ENCODE measurements at places on chromosomes 6 and 20.

GRCh38 chr6:31081872-31082271 is 30.5 kb downstream of the C6orf15 start:
- DNase-seq, result no peak

GRCh38 chr6:14582749-14583148 is 465.2 kb downstream of the CD83 start:
- DNase-seq, result no peak

DNA sequence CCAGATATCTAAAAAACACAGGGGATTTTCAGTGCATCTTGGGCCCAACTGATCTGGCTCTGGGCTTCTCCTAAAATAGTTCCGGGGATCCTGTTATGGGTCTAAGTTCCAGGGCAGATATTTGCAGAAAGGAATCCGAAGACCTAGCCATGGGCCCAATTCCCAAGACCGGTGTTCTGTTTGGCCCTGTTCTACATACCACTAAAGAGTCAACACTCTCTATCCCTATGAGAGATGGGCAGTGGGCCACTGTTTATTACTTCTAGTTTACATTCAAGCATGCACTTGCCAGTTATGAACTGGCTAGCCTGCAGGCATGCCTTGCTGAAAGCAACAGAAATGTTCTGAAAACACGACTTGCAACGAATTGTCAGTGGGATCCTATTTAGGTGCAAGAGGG is 87.4 kb upstream of the PLCB4 start:
- no peak for DNase-seq

DNA sequence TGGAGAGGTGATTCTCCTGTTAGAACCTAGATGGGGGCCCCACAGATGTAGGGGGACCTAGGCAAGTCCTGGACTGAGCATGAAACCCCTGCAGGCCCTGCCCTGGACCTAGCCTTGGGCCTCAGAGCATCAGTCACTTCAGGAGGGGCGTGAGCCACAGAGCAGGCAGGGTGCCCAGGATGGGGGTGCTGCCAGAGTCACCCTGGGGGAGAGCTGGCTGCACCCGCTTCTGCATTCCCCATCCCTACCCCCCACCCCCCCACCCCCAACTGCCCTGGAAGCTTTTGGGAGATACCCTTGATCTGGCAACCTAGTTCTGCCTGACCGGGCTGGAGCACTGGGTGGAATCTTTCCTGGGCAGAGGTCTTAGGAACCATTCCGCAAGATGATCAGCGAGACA is 125.6 kb downstream of the GRM4 start:
- no peak for DNase-seq

DNA sequence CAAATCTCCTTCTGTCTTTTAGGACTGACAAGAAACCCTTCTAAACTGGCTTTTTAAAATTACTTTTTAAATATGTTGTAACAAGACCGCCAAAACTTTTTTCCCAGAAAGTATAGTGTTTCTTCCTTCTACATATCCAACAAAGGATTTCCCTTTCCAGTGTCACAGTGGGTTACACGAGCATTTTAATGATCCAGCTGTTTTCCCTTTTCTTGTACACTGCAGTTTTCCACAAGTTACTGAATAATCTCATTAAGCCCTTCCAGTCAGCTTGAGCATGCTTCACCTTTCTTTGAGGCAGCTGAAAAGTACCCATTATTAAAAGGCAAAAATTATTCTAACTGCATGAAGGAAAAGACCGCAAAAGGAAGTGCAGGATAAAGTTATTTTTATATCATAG is 48.6 kb downstream of the CD24 start:
- DNase-seq, result no peak

DNA sequence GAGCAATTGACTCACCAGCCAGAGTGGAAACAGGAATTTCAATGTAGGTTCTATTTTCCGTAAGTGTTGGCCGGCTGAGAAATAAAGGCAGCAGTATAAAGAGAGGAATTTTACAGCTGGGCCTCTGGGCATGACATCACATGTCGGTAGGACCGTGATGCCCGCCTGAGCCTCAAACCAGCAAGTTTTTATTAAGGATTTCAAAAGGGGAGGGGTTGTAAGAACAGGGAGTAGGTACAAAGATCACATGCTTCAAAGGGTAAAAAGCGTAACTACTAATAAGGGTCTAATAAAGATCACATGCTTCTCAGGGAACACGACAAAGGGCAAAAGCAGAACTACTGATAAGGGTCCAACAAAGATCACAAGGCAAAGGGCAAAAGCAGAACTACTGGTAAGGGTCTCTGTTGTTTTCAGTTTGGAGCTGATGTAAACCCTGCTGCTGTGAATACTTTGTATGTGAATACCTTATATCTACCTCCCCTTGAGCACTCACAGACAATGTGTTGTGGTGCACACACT is 9.0 kb upstream of the TULP4 start:
- no peak for DNase-seq

DNA sequence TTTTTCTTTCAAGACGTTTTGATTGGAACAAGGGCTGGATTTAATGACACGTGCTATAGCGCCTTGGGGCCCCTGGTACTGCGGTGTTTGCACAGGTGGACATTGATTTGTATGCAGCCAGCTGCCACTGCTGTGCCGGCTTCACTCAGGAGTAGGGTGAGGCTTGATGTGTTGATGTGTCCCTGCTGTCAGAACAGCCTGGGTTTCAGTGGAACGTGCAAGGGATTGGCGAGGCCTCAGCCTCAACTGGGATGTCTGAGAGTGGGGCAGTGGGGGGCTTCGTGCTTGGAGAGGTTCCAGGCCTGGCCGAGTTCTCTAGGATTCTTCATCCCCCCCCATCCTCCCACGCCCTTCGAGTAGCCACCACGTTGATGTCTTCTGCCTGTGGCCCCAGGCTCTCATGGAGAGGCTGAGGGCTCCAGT is 23.0 kb downstream of the PYGB start:
- no peak for DNase-seq

GRCh38 chr20:7792150-7792869 is 147.9 kb downstream of the HAO1 start:
- DNase-seq, result no peak

DNA sequence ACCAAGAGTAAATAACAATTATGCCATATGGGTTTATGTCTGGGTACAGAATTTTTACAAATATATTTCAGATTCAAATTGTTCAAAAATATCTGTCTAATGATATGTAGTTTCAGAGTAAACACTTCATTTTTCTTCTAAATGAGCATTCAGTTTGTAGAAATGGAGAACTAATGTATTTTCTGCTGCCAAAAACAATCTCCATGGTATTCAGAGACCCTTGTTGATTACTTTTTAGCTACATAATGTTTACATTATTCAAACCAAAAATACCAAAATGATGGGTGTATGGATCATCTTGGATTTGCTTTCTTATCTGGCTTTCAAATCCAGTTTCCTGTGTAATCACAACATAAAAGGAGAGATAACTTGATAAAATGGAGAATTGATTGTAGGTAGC is 576.0 kb upstream of the CDH4 start:
- no peak for DNase-seq

DNA sequence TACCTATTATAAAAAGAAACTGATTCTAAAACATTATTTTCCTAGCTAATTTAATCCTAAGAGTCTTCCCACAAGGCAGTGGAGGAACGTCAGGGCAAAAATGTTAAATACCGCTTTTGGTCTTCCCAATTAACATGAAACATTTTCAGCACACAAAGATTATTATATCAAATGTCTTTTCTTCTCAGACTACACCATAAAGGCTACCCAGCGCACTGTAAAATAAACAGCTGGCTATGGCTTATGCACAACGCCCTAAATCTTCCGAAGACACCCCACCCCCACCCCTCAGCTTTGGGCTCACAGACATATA is 1.0 kb downstream of the NUDT3 start:
- no peak for DNase-seq

- DNase-seq, result no peak
These were observed 146.8 kb downstream of the CDC5L start for GRCh38 chr6:44534291-44534690.

- DNase-seq, result no peak
These were observed 13.6 kb downstream of the PDE10A start for GRCh38 chr6:165649166-165650137.

- no peak for DNase-seq
These were observed 196.1 kb downstream of the BMP7 start for GRCh38 chr20:57070296-57070695.

DNA sequence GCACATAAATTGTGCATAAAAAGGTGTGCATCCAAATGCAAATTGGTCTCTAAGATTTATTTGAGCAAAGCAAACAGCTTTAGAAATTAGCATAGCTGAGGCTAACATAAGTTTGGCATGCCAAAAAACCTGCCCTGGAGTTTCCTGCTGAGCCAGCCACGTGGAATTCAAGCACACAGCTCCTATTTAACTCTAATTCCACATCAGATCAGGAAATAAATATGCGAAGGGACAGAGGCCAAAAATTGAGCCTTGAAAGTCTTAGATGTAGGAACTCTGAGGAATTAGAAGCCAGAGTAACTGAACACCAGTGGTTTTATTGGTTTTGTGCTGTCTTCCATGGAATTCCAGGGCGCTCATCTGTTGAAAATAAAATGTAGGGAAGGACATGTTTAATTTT is 19.6 kb downstream of the SOBP start:
- no peak for DNase-seq

GRCh38 chr6:43593938-43594337 is 18.0 kb downstream of the POLH start:
- DNase-seq, result no peak

DNA sequence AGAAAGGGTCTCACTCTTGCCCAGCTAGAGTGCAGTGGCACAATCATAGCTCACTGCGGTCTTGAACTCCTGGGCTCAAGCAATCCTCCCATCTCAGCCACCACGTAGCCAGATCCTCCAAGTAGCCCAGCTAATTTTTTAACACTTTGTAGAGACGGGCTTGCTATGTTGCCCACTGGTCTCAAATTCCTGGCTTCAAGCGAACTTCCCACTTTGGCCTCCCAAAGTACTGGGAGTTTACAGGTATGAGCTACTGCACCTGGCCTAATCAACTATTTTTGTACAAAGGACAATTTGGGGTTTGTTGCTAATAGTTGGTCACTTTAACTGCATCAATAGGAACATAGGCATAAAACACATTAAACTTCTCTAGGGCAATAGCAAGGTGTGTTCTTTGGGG is 29.9 kb upstream of the SYNCRIP start:
- no peak for DNase-seq

DNA sequence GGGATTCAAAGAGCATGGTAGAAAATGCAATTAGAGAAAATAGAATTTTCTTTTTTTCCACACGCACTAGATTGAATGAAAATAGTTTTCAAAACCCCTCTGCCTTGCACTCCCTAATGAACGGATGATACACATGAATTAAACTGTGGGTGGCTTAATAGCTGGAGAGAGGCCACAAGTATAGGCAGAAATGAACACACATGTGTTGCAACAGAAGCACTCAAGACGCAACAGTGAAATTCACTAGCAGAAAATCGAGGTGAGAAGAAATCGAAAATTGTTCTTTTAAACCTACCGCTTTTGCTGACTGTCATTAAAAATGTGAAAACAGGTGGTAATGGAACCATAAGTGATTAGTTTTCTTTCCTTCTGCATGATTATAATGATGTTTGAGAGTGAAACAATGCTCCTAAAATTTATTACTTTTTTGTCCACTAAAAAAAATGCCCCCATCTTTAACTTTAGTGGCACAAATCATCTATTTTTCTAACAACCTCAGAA is 80.1 kb upstream of the SHLD1 start:
- DNase-seq, result no peak

DNA sequence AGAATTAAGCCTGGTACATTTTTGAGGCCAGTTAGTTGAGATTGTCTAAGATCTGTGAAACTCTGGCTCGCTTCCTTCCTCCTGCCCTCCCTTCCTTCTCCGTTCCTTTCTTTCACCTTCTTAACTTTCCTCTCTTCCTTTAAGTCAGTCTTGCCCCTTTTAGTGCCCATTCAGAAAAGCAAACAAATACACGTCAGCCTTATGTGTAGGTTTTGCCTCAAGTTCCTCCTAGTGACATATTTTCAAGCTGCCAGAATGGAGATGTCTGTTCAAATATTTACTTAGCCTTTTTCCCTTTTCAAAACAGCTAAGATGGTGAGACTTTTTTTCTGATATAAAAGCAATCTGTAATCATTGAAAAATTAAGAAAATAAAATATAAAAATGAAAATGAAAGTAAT is 178.4 kb downstream of the FARS2 start:
- no peak for DNase-seq

GRCh38 chr20:8043687-8044282 is 24.2 kb upstream of the TMX4 start:
- DNase-seq, result peak; percentile 57
